ENCODE measurements at places on chromosomes 2 and 18.

DNA sequence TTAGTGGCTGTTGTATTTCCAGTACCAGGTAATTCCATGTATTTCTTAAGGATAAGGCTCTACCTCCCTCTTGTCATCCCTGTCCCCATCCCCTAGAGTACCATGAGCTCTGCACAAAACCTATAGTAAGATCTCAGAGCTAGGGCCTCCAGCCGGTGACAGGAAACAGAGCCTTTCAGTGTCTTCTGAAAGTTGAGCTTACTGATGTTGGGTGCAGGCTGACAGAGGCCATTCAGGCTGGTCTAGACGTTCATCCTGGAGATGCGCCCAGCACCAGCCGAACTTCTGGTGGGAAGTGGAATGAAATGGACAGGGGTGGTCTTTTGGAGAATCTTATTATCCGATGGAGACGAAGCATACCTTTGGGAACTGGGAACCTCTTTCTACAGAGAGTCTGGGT is 16.7 kb upstream of the LYPD6B start:
- DNase-seq, result no peak

DNA sequence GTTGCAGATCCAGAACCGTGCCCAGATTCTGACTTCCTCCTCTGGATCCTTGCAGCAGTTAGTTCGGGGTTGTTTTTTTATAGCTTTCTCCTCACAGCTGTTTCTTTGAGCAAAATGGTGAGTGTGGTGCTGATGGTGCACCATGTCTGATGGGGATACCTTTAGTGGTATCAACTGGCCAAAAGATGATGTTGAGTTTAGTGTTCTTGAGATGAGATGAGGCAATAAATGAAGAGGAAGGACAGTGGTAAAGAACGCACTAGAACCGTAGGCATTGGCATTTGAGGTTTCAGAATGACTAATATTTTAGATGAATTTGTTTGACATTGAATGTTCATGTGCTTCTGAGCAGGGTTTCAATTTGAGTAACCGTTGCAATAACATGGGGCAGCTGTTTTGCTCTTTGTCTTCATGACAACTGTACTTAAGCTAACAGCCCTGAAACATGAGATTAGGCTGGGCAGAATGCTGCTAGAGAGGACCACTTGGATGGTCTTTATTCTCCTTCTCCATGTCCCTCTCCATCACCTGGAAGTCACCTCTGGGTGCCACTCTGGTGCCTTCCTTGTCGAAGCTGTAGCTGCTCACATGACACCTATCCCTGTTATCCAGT is 3.9 kb downstream of the CTLA4 start:
- no peak for DNase-seq

DNA sequence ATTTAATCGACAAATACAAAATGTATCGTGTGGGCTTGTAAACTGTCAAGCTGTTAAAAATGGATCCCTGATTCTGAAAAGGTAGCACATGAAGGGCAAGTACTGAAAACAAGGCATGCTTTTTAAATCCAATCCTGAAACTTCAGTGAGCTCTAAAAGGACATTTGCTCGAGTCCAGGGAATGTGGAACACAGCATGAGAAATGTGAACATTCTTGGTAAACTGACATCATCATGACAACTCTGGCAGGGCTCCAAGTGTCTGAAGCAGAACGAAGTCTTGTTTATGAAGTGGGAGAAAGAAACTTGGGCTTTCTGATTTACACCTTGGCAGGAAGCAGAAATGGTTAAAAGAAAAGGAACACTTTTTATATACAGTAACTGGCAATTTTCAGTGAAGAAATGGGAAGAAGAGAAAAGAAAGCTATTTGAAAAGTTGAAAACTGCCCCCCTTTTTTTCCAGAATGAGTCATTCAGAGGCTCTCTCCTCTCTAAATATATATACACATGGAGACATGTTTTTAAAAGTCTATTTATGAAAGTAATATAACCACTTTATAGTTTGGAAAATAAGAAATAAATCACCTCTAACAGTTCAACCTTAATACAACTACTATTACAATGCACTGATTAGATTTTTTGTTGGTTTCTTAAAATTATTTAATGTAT is 120.8 kb downstream of the GAREM1 start:
- DNase-seq, result no peak

- DNase-seq, result no peak
These were observed 32.9 kb downstream of the DGKD start for GRCh38 chr2:233387225-233387624.

DNA sequence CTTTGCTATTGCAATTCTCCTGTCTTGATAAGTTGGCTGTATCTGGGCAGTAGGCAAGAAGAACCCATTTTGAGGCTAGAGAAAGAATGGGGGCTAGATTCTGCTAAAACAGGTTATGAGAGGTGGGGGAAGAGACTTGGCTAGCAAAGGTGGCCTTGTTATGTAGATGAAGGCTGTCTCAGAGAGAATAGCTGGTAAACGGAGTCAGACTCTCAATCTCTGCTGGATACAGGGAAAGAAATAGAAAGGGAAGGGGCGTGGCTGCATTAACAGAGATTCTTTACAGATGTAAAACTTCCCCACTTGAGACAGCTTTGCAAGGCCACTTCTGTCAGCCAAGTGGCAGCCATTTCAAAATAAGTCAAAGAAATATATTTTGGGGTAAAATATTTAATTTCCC is 38.1 kb upstream of the ARHGAP25 start:
- DNase-seq, result no peak

GRCh38 chr18:36126668-36127067 is 2.5 kb downstream of the SLC39A6 start:
- DNase-seq, result no peak

DNA sequence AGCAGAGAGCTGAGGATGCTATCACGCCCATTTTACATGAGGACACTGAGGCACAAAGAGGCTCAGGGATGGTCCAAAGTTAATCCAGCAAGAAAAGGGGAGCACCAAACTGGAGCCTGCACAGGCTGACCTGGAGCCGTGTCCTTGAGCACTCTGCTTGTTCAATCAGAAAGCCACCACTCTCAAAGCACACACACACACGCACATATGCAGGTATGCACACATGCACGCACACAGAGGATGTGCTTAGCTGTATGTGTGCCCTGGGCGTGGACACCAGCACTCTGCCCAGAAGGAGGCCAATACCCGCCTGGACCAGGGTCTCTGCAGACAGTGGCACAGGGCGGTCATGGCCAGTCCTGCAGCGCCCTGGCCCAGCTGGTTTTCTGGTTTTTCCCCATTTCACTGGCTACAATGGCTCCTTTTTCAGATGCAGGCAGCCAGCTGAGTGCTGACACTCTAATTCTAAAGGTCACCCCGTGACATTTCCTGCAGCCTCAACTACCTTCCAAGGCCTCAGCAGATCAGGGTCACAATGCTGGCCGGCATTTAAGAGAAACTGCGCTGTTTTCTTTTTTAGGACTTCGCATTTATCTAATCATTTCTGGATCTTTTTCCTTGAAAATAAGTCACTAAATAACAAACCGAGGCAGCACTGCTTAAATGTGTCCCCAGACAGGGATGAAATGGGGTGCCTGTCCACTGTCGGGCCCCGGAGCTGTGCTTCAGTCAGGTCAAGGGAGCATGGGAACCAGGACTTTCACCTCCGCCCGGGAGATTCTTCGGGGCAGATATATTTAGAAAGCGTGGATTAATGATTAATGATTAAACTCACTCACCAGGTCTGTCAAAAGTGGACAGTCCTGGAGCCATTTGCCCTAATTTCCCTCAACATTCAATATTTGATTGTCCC is 104.5 kb downstream of the HDAC4 start:
- no peak for DNase-seq

GRCh38 chr18:54210463-54210862 is 14.0 kb downstream of the MBD2 start:
- DNase-seq, result no peak

DNA sequence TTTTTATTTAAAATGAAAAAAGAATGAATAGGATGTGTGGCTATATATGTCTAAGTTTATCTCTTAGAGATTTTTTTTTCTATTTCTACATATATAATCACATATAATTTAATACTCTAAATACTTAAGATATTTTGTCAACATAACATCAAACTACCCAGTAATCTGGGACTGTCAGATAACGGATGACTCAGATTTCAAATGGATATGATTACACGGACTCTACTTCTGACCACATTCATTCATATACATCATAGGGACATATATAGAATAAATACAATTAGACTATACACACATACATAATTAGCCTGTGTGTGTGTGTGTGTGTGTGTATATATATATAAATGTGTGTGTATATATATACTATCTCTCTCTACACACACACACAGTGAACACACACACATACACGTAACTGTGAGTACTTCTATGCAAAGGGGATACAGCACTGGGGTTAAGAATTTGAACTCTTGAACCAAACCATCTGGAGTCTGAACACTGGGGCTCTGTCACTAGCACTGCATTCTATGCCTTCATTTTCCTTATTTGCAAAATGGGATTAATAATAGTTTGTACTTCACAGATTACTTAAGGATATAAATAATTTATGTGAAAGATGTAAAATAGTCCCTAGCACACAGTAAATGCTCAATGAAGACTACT is 59.5 kb downstream of the CHN1 start:
- DNase-seq, result no peak

DNA sequence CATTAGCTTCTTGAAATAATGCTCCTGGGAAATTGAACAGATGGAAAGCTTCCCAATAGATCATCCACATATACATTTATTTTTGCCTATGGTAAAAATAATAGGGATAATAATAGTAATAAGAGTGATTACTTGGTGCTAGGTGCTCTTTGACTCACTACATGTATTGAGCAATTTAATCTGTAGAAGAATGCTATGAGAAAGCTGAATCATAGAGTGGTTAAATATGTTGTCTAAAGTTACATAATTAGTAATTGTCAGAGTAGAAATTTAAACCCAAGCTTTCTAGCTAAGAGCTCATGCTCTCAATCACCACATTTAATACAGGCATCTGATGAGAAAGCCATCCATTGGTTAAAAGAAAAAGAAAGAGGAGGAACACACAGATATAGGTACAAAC is 590.5 kb upstream of the SLC8A1 start:
- DNase-seq, result no peak

DNA sequence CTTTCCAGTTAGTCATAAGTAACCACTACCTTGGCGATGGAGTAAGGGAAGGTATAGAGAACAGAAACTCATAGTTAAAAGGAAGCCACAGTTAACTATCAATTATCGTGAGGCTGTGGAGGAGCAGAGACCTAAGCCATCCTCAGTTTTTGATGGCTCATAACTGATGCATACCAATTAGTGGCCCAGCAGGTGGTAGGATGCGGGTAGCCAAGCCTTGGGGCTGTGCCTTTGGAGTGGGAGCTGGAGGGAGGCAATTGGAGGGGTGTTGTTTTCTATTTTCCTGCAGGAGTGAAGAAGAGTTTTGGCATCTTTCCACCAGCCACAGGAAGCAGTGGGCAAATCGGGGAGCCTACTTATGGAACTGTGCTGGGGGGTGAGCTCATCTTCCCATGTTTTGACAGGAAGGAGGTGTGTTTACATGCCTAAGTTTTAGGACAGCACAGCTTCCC is 194.8 kb downstream of the TPGS2 start:
- no peak for DNase-seq

DNA sequence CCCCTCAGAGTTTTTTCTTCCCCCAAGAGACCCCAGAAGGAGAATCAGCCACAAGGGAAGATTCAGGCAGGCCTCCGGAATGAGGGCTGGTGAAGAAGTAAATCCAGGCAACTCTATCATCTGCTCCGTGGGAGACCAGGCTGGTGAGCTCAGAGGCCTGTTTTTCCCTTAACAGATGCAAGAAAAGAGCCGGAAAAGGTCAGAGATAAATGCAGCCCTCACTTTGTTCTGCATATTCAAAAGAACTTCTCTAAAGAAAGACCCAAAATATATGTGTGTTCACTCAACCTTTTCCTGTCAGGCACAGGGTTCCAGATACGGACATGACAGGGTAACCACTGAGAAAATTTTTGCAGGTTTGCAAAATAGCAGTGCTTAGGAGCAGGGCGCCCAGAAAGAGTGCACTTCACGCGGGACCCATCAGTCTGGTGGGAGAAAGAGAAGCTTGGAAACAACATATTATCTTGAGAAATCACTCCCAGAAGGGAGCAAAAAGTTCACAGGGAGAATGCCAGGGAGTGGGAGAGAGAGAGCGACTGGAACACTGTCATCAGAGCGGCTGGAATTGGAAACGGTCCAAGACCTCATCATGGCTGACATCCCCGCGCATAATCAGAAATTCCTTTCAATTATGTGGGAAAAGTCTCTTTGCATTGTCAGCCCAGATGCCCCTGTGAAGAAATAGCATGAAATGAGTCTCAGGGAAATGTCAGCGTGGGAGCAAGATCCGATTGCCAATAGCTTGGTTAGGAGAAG is 244.8 kb upstream of the SLC14A2 start:
- no peak for DNase-seq

DNA sequence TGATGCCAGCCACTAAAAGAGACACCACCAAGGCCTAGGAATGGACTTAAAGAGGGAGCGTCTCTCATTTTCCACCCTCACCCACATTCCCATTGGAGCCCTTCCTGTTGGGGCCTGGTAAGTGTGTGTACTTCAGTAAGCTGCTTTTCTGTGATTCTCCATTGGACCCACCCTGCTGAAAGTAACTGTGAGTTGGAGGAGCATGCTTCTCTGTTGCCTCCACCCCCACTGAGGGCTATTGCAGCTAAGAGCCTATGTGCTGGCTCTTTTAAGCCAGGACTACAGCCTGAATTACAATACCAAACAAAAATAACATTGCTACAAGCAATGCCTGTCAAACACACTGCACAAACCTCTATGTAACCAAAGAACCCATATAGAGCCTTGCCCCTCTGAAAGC is 81.1 kb downstream of the TRABD2A start:
- DNase-seq, result no peak

DNA sequence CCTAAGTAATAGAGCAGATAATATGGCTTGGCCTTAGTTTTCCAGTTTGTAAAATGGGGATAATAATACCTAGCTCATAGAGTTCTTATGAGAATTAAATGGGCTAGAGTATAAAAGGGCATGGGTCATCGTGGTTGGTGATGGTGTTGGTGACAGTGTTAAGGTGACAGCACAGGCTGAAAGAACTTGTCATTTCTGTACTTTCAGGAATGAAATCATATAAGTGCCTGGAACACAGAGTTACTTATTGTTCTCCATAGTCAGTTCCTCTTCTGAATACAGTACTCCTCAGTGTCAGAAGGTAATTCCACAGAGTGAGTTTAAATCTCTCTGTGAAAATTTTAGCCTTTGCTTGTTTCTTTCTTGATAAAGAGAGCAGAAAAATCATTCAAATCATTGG is 42.4 kb downstream of the KIF5C start:
- no peak for DNase-seq

DNA sequence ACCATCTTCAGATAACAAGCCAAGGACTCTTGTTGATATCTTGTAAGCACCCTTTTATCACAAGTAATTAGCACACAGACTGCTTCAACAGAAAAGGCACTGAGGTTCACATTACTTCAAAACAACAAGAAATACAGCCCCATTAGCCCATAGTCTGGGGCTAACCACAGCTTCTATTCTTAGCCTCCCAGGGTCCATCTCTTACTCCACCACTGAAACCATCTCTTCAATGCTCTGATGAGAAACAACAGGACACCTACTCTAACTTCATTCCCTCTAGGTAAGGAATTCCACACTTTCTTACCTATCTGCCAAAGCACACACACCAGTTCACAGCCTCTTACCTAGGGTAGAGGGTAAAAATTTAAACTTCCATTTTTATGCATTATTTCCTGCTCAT is 26.4 kb upstream of the CYTIP start:
- no peak for DNase-seq
